Chondrocyte (in vitro differentiated cells): ENCODE measurements at places on chromosomes 6 and 20. TPM values are rescaled to one million over a fixed set of nuclear protein-coding genes. Genes with fewer than 3 reads are reported as not detected.

DNA sequence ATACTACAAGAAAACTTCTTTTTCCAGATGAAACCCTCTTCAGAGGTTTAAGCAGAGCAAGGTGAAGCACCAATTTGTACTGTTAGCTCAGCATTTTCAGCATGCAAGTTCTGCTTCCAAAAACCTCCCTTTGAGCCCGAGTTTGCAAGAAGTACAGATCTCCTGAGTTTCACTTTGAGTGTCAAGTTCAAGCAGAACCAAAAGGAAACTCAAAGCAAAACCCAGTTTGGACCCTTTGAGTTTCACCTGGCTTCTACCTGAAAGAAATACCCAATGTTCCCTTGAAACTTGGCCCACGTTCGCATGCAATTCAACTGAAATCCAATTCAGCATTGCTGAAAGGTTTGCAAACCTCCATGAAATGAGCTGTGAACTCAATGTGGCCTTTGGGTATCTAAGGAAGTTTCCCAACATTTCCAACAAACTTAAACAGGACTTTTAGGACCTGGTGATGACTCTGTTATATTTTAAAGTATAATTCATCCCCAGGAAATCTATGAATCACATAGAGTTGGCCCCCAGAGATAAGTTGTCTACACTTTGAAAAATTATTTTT, 62.9 kb upstream of the HBS1L start:
- no peak for DNase-seq

- no peak for DNase-seq
These were observed 10.5 kb upstream of the ESR1 start for GRCh38 chr6:151796842-151797530.

GRCh38 chr6:142714951-142715785, 229.8 kb downstream of the HIVEP2 start:
- no peak for DNase-seq

DNA sequence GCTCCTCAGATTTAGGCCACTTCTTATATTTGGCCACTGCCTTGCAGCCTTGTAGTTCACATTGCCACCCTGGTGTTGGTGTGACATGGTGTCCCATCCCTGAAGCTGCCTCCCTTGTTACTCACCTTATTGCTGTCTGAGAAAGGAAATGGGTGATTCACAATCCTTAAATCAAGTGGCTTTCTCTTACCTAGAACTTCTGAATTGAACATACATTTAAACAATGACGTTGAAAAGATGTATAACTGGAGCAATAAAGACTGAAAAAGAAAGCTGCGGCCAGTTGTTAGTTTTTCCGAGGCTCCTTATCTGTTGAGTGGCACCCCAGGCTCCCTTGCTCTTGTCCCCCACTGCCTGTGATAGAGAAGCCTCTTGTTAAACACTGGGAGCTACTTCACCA, 28.8 kb upstream of the GNRH2 start:
- DNase-seq, result no peak

DNA sequence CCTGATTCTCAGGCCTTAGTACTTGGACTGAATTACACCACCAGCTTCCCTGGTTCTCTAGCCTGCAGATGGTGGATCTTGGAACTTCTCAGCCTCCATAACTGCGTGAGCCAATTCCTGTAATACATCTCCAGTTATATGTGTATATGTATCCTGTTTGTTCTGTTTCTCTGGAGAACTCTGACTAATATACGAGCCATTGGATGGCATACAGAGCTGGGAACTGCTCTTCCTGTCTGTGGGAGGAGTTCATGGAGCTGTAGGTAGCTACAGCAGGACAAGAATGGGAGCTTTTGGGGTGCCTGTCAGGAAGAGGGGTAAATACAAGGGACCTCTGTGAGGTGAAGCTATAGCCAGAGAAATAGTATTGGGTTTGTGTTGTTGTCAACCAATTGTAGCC, 41.2 kb downstream of the TMEM14A start:
- no peak for DNase-seq

- DNase-seq, result no peak
These were observed 2.6 kb downstream of the ZMYND8 start for GRCh38 chr20:47353692-47354463.

GRCh38 chr6:107144014-107144413, 28.7 kb upstream of the BEND3 start:
- no peak for DNase-seq

GRCh38 chr20:58393299-58393698, 4.3 kb downstream of the VAPB start:
- no peak for DNase-seq

- no peak for DNase-seq
These were observed 45.6 kb upstream of the FOXP4 start for GRCh38 chr6:41500561-41500960.

GRCh38 chr6:135657207-135657606, 159.7 kb upstream of the AHI1 start:
- DNase-seq, result no peak

The SYNDIG1 gene
- 5.6 to 16.4 TPM (median 6.1 TPM) in 3 replicates for total RNA-seq

The DOK5 gene
- 8.7 to 14.3 TPM (median 9.0 TPM) in 3 replicates for total RNA-seq
